Esophagus mucosa (tissue), 1 donor: ENCODE measurements at places on chromosomes 2 and 18. TPM values are rescaled to one million over a fixed set of nuclear protein-coding genes. Genes with fewer than 3 reads are reported as not detected.

DNA sequence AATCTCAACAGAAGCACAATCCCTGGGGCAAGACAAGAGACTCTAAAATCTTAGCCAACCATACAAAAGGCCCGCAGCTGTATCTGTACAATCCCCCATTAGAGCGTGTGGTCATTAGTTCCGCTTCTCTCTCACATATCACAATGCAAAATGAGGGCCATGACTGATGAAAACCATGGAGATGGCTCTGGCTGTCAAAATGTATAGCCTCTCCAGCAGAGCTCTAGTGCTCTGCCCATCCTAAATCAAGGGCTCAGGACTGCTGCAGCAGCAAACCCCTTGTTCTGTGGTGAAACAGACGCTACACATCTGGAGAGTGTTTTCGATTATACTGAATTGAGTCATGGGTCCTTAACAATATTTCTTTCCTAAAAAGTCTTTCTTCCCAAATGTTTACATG, 221.0 kb downstream of the PID1 start:
- no peak for ATAC-seq

Gene LIMS3
- not detected for total RNA-seq

GRCh38 chr2:52931660-52932059, 835.9 kb upstream of the CHAC2 start:
- ATAC-seq = no peak

DNA sequence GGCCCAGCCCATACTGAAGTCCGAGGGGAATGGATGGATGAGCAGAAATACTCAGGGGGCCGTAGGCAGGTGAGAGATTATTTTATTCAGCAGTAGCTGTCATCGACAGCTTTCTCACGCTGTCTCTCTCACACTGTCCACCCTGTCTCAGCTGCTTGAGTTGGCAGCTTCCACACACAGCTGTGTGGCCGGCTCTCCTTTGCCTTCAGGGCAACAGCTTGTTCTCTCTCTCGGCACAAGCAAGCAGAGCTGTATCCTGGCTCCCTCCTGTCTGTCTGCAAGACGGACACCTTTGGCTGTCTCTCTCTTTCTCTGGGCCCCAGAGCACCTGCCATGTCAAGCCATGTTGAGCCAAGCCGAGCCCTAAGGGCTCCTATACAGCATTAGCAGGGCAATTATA, 9.8 kb upstream of the PAPOLG start:
- ATAC-seq = no peak

- no peak for ATAC-seq
Measured at GRCh38 chr2:134676960-134677359, 41.8 kb downstream of the TMEM163 start.

DNA sequence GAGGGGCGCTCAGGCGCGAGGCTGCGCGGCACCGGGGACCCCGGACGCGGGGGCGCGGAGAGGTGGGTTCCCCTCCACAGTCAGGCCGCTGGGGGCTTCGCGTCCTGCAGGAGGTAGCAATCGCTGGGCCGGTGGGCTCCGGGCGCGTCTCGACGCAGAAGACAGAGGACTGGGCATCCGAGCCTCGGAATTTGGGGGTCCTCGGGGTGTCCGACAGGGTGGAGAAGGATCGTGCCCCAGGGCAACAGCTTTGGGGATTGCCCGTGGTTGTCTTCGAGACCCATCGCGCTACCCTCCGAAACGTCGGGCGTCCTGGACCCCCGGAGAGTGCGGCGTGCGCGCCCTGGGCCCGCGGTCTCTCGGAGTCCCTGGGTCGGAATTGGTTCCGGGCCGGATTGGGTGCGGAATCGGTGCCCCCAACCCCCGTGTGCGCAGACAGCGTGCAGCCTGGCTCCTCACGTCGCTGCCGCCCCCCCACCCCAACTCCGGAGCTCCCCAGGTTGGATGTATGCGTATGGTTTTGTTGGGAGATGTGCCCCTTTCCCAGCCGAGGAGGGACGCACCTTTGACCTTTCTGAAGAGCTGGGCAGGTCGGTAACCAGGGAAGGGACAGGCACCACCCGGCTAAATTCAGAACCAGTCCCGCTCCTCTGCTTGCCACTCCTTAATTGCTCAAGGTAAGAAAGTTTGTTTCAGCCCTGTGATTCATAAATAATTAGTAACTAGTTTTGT, 750 bp downstream of the NPAS2 start:
- peak; percentile 58 for ATAC-seq

- ATAC-seq = no peak
Measured at GRCh38 chr2:83058683-83059082, 1400.4 kb downstream of the SUCLG1 start.

Gene AKAIN1
- not detected for total RNA-seq

DNA sequence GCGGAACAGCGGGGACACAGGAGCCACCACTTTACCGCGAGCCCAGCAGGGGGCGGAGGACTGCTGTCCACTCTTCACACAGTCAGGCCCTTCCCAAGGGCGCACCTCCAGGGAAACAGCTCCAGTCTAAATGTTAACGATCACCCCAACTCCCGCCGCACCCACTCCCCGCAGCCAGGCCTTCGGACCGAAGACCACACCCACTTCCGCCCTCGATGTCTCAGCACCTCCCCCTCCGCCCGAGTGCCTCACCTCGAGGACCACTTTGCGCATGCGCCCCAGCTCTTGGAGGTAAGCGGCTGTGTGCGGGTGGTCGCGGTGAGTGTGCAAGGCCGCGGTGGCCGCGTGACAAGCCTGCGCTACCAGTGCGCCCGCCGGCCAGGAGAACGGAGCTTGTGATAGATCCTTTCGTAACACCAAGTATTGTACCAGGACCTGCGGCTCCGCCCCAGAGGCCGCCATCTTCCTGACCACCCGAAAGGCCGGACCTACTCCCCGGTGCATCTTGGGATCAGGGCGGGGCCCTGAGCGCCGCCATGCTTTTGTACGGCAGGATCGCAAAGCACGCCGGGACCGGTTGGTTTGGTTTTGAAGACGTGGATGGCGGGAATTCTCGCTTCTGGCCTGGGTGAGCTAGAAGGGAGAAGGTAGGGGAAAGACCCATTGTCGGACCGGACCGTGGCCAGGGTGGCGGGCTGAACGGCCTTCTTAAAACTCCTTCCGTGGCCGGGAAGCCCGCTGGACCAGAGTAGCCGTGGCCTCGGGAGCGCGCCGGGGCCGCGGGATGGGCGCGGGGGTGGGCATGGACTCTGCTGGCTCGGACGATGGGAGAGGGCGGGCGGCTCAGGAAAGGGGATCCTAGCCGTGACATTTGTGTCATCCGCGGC, at the start of the genes CENPO and PTRHD1:
Gene CENPO, plus strand, starts transcription at position 552 of the 887 bp plus-strand sequence. CDS start 495 bp downstream, outside the sequence.
Gene PTRHD1, minus strand, starts transcription at position 518 of the 887 bp plus-strand sequence. Its CDS starts 14 bp downstream, at position 504.
- peak; percentile 97 for ATAC-seq

- no peak for ATAC-seq
Measured at GRCh38 chr18:5983488-5983887, 88.2 kb upstream of the TMEM200C start.

- no peak for ATAC-seq
Measured at GRCh38 chr2:137507237-137507636, 457.0 kb upstream of the HNMT start.

GRCh38 chr18:70135604-70136003, 69.9 kb downstream of the RTTN start:
- ATAC-seq = no peak
